NCI-H187 treated with DMSO at 0.1 percent for 48 hours (cell line): ENCODE measurements at places on chromosomes 13 and 19.

GRCh38 chr13:51673165-51673564, 88.9 kb downstream of the WDFY2 start:
- no peak for DNase-seq

DNA sequence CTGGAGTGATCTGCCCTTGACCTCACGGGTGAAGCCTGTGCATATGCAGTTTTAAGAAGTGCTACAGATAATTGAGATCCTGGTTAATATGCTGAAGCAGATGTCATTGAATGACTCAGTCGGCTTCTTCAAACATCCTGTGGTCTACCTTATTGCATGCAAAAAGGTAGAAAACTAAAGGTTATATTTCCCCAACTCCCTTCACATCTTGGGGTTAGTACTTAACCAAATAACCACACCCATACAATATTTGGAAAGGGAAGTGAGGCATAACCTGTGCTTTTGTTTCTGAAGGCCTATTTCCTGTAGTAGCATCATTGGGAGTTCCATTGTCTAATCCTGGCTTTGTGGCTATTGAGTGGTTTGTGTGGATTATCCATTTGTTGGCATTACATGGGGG, 58.3 kb downstream of the RAP2A start:
- no peak for DNase-seq

GRCh38 chr13:93173654-93174053, 53.0 kb upstream of the GPC6 start:
- no peak for DNase-seq

GRCh38 chr13:105349082-105349723, 1186.3 kb downstream of the EFNB2 start:
- DNase-seq: no peak

DNA sequence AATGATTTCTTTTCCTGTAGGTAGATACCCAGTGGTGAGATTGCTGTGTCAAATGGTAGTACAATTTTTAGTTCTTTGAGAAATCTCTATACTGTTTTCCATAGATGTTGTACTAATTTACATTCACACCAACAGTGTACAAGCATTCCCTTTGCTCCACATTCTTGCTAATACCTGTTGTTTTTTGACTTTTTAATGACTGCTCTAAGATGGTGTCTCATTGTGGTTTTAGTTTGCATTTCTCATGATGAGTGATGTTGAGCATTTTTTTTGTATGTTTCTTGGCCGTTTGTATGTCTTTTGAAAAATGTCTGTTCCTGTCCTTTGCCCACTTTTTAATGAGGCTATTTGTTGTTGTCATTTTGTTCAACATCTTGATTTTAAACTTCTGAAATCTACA, 103.3 kb downstream of the DGKH start:
- DNase-seq: no peak

GRCh38 chr19:49570138-49570856, 10.1 kb downstream of the NOSIP start:
- no peak for DNase-seq
